ENCODE measurements at places on chromosomes 2 and 18.

DNA sequence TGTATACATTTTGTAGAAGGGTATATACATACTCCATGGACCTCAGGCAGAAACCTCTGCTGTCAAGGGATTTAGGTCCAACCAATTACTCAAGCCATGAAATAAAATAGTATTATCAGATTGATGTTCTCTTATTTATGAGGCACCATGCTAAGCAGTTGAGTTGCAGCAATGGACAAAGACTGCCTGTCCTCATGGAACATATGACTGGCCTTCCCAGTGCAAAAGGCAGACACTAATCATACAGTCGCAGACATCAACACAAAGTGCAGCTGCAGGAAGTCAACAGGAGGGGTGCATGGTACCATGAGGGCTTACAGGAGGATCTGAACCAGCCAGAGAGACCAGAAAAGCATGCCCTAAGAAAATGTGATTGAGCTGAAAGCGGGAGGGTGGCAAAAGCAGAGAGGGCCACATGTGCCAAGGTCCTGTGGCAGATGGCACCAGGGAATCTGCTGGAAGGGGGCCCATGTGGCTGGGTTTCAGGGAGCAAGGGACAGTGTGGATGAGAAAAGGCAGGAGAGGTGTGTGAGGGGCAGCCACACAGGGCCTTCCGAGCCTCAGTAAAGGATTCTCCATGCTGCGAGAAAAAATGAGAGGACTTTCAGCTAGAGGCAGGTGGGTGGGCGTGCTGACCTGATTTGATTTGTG, 61.4 kb upstream of the RNF152 start:
- DNase-seq = no peak

- no peak for DNase-seq
Measured at GRCh38 chr18:68017385-68017784, 500.9 kb upstream of the DSEL start.

DNA sequence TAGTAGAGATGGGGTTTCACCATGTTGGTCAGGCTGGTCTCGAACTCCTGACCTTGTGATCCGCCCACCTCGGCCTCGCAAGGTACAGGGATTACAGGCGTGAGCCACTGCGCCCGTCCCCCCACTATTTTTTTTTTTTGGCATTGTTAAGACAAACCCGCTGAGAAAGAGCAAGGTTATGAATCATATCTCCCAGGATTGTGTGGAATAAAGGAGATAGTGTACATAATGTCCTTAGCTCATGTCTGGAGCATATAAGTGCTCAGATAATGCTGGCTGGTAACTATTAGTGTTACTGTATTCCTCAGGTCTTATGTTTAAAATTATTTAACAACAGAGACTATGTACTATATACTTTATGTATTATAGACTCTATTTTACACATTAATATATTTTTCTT, 36.0 kb downstream of the TTC27 start:
- no peak for DNase-seq

- no peak for DNase-seq
Measured at GRCh38 chr2:101759162-101759561, 61.7 kb downstream of the MAP4K4 start.

DNA sequence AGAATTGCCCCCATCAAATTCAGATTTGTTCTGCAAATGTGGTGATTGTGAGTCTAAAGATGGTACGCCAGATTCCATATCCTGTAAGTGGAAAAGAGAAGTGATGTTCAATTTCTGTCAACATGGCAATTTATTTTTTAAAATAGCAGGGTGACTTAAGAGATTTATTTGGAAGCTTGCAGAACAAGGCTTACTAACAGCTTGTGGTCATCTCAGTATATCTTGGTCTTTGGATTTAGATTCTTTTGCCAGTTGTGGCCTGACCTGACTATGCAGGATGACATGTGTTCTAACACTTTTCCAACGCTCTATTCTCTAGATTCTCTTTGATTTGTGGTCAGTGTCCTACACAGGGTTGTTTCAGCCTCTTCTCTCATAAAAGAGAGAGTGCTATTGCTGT, 74.4 kb downstream of the MAP3K20 start:
- no peak for DNase-seq

DNA sequence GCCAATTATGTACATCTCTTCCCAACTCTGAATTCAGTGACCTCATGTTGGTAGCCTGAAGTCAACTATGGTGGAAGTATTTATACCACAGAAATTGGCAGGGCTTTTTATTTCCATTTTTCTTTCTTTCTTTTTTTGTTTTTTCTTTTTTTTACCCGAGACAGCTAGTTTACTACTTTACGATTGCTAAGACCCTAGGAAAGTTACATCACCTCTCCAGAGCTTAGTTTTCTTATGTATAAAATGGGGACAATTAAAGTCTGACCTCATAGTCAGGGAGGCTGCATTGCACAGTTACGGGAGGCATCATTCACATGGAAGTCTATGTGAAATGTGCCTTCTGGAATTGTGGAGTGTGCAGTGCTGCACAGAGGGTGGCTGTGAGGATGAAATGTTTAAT, 194.3 kb downstream of the MTX2 start:
- no peak for DNase-seq

DNA sequence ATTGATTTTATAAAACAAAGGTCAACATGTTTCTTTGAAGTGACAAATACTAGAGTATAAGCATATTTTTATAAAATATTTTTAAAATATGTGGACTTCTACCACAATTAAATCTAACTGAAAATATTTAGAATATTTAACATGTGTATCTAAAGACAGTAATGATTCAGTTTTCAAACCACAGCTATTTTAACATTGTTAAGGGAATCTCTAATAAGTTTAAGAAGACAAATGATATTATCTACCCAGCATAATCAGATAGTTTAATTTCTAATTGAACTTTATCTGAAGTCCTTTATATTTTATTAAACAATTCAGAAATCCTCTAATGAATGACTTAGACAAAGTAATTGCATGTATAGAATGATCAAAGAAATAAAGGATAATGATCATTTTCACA, 96.2 kb downstream of the VWC2L start:
- DNase-seq = no peak

DNA sequence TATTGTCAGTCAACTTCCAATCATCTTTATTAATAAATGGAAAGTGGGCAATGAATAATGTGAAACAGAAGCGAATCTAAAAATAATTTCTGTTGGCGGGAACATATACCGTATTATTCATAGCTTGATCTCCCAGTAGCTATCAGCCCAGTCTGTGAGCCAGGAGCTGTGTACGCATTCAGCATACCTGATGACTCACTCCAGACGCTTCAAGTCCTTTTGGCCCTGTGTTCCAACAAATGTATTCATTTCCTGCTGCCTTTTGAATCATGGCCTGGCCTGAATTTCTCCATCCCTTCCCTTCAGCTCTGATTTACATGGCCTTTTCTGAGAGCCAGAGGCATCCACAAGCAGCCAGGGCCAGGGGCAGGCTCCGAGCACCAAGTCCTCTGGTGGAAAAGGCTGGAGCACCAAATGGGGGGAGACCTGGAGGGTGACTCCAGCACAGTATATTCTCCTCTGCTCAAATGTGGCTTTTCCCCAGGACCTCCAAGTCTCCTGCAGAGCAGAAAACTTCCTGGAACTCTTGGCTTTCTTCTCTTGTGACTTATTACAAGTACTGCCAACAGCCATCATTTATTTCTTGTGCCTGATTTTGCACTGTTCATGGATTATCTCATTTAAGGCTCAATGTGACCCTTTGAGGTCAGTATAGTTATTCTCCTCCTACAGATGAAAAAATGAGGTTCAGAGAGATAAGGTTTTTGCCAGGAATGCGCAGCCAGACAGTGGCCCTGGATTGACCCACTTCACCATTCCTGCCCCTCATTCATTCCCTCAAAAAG, 108.7 kb downstream of the EN1 start:
- no peak for DNase-seq

DNA sequence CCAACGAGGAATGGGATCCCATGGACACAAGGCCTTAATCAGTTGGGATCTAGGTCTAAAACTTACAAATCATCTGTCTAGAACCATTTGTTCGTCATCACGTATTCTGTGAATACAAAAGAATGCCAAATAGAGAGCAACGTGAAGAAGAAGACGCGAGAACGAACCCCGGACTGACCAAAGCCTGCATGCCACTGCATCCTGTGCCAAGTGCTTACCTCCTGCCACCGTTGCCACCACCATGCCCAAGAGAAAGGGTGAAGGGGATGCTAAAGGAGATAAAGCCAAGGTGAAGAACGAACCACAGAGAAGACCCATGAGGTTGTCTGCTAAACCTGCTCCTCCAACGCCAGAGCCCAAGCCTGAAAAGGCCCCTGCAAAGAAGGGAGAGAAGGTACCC, 30.2 kb downstream of the ITSN2 start:
- no peak for DNase-seq

- no peak for DNase-seq
Measured at GRCh38 chr2:119897736-119898395, 115.0 kb upstream of the EPB41L5 start.

DNA sequence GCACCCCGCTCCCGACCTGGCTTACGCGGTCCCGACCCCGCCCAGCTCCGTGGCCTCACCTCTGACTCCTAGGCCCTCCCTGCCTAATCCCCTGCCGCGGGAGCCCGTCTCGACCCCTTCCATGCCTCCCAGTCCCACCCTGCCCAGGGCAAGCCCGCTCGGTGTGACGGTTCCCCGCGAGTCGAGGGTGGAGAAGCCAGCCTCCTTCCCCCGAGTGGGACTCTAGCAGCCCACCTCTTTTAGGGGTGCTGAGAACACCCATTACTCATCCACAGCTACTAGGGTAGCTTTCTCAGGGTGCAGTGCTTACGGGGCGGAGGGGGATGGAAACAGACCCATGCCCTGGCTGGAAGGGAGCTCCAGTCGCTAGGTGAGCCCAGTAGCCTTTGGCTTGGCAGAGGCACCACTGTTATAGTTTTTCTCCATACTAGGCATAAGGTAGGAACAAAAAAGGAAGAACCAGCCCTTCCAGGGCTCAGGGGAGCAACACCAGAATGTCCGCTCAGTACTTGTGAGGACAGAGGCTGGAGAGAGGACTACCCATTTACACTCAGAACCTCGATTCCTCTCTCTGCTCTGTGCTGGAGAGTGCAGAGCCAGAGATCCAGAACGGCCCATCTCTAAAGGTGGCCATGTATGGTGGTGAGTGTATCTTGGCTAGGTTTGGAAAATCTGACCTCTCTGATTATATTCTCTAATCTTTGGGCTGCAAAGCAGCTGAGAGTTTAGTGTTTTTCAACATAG, 606 bp downstream of the AGBL5 start:
- no peak for DNase-seq

DNA sequence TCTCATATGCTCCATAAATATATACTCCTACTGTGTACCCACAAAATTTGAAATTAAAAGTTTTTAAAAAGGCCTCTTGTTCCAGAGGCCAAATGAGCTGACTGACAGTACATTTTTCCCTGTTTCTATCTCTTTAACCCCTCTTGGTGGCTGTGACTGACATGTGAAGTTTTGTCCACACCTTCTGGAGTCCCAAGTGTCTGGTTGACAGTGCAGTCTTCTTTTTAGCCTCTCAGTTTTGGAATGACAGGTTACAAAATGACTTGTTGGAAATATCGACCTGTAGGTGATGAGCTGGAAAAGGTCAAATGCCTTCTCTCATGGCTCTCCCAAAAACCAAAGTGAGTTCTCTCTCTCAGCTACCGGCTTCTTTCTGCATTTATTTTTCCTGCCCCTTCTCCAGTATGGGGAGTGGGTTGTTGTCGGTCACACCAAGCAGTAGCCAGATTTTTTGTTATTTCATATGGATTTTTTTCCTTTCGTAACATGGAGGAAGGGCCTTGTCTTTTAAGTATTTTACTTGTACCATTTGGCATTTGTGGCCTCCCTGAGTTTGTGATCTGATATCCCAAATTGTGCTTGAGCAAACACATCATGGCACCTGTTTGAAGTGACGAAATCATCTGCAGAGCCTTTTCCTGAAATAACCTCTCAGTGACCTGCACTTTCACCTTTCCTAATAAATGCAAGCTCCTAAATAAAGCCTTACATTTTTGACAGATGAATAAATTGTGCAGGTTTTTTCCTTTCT, 143.9 kb downstream of the ESCO1 start:
- DNase-seq = no peak

GRCh38 chr2:62554440-62554839, 48.4 kb upstream of the TMEM17 start:
- no peak for DNase-seq

DNA sequence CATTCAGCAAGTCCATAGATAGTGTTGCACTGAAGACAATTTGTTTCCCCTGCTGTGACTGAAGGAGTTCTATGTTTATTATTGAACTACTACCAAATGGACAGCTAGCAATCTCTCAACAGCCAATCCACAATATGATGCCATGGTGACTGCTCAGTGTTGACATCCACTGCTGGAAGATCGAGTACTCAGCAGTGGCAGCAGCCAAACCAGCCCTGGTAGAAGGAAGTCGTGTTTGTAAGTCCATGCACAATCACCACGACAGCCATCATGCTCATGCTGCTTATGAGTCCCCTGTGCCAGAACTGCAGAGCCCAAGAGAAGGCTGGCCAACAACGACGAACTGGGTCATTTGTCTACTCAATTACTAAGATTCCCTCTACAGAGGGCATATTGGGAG, 66.4 kb downstream of the OSR1 start:
- no peak for DNase-seq

- no peak for DNase-seq
Measured at GRCh38 chr2:23533338-23533695, 148.3 kb downstream of the KLHL29 start.

GRCh38 chr2:157302492-157303099, 23.0 kb downstream of the ERMN start:
- no peak for DNase-seq

DNA sequence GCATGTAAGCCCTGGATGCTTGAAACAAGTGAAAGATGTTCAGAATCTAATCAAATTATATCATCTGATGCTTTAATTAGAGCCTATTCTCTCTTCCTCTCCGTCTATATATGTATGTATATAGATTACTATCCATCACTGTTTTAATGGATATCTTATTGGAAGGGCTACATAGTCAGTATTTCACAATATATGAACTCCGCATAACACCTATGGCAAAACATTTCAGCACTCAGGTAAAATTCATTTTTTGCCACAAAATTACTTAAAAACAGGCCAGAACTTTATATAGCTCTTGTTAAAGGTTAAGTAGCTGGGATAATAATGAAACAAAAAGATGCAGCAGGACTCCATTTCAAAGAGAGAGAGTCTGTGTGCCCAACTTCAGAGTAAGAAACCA, 1.2 kb downstream of the PJVK start:
- no peak for DNase-seq

- no peak for DNase-seq
Measured at GRCh38 chr18:39938676-39939608, 2016.1 kb upstream of the PIK3C3 start.

DNA sequence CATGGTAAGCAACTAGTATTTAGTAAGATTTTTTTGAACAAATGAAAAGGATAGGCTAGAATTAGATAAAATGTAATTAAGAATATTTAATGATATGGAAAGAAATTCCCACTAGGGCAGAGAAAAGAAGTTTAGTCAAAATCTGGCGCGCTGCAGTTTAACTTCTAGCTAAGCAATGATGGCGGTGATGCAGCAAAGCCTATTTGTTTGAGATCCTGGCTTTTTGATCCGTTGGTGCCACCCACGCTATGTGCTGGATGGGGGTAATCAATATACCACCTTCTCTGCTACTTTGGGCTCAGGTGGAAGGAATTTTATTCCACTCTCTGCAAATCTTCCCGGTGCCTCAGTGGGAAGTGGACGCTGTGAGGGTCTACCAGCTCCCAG, 421 bp upstream of the FAM171B start:
- no peak for DNase-seq

GRCh38 chr2:42087857-42088195, 40.0 kb downstream of the PKDCC start:
- no peak for DNase-seq

Measured in activated gamma-delta T cell (primary cell).